ENCODE measurements at places on chromosomes 4 and X.

DNA sequence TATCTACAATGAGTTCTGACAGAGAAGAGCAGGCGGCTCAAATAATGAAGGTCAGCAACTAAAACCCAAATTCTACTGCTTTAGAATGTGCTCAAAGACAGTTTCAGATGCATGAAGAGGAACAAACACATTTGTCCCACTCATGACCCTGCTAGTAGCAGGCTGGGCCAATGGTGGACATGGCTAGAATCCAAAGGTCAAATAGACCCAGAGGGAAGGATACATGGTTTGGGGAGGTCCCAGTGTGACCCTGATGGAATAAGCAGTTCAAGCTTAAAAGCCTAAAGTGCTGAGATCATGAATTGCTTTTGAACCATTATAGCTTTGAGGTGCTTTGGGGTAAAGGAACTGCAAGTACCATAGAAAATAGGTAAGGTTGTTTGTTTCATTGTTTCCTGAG, 450.7 kb downstream of the MID1IP1 start:
- DNase-seq: no peak

DNA sequence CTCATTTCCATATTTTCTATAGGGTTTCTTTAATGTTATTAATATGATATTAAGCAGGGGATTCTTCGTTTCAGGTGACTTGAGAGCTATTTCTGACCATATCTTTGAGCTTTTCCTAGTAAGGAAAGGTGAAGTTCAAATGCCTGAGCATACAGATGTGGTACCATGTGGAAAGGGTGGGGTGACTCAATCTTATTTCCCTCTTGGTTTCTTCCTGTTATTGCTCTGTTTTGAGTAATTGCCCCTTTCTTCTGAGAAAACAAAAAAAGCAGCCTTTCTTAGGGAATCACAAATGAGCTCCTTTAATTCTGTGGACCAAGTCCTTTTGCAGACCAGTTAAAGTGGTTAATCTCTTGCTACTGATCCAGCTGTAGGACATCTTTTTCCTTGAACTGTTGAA, 41.0 kb upstream of the AGA start:
- peak; percentile 57 for DNase-seq

DNA sequence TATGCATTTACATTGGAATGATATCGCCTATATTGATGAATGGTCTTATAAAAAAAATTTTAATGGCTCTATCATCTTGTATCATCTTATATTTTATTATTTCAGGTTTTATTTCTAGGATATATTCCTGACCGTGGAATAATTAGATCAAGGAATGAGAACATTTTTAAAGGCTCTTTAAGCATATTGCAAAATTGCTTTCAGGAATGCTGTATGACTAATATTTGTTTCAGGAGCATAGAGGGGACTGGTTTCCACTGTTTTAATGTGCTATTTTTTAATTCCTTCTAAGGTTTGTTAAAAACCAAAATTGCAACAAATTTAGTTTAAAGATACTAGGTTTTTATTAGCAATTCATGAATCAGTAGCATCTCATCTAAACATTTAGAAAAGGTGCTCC, 120.2 kb downstream of the BMPR1B start:
- DNase-seq: peak; percentile 22

- DNase-seq: no peak
Measured at GRCh38 chrX:128408842-128409241, 356.6 kb upstream of the ACTRT1 start.

- no peak for DNase-seq
Measured at GRCh38 chrX:23959781-23960180, 52.0 kb downstream of the CXorf58 start.

DNA sequence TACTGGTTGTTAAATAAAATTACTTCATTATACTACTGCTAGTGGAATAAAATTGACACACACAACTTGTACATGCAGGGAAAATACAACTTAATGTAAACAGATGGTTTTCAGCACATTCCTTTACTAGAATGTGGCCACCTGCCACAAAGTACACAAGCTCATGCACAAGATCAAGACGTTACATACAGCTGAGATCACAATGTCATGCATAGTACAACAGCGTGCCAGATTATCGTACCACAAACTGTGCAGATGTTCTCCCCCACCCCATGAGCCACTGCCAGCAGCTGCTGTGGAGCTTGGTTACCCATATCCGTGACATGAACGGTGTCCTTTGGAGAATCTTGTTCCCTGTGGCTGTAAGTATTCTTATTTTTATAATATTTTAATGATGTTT, 27.7 kb downstream of the FBXO8 start:
- DNase-seq: peak; percentile 4

- DNase-seq: no peak
Measured at GRCh38 chrX:140064993-140065392, 99.7 kb upstream of the CXorf66 start.

DNA sequence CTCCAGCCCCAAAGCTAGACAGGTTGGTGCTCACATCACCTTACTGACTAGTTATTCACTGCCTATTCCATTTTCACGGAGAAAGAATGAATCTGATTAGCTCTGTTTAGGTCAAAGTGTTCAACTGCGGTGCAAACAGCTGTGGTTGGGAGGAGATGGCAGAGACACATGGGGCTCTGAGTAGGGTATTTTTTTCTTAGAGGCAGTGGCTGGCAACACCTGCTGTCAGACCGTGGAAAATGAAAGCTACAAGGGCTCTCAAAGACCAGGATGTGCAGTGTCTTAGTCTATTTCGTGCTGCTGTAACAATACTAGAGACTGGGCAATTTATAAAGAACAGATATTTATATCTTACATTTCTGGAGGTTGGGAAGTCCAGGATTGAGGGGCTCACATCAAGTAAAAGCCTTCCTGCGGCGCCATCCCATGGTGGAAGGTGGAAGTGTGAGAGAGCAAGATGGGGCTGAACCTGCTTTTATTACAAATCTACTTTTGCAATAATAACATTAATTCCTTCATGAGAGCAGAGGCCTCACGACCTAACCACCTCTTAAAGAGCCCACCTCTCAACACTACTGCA, 10.6 kb downstream of the NYX start:
- peak; percentile 27 for DNase-seq

- no peak for DNase-seq
Measured at GRCh38 chr4:10438924-10439323, 18.3 kb downstream of the ZNF518B start.

DNA sequence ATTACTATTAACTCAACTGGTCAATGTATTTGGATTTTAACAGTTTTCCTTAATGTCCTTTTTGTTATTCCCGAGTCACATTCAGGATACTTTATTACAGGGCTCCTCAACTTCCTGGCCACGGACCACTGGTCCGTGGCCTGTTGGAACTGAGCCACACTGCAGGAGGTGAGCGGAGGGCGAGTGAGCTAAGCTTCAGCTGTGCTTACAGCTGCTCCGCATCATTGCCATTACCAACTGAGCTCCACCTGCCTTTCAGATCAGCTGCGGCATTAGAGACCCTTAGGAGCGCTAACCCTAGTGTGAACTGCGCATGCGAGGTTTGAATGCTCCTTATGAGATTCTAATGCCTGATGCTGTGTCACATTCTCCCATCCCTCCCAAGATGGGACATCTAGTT, 591.7 kb downstream of the CCSER1 start:
- DNase-seq: no peak

DNA sequence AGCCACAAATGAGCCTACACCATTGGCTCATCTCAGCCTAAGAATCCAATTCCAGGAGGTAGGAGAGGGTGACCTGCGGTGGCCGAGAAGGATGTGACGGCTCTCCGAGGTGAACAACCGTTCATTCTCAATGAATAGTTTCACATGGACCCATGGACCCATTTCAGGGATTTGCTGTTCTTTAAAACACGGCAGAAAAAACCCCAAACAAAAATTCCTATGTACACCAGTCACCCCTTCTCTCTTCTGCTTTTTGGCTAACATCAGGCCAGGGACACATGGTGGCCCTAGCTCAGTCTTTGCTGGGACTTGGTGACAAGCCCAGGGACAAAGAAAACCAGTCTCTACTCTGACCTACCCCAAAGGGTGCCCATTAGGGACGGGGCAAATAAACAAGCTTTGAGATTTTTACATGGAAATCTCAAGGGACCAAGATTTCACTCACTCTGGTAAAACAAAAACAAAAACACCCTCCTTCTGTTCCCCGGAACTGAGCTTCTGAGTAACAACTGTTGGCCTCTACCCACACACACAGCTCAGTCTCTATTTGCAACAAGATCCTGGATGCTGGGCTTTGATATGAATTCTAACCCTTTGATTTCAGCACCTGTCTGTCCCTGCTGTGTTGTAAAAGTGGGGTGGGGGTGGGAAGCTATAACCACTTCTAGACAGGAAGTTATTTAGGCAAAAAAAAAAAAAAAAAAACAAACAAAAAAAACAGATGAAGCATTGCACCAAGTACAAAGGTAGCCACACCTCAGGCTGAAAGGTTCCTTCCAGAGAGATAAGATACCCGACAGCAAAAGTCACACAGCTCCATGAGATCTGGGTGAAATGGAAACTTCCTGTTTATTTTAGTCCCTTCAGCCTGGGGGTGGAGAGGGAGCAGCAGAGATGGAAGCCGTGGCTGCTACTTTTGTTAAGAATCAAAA, 49.0 kb downstream of the DDX3X start:
- DNase-seq: peak; percentile 46

- DNase-seq: peak; percentile 29
Measured at GRCh38 chr4:139875411-139875825, 209.8 kb downstream of the MGST2 start.

- DNase-seq: no peak
Measured at GRCh38 chrX:23136816-23137215, 137.1 kb downstream of the DDX53 start.

DNA sequence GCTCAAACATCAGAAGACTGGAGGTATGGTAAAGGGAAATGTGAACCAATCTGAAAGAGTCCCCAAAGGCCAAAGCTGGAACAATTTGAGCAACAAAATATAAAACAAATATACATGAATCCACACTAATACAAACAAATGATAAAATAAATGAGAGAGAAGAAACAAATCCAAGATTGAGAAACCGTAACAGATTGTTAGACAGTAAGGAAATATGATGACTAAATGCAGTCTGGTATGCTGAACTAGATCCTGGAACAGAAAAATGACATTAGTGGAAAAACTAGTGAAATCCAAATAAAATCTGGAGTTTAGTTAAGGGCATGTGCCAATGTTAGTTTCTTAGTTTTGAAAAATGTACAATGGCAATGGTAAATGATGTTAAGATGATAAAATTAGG, 15.9 kb downstream of the PPA2 start:
- DNase-seq: no peak

DNA sequence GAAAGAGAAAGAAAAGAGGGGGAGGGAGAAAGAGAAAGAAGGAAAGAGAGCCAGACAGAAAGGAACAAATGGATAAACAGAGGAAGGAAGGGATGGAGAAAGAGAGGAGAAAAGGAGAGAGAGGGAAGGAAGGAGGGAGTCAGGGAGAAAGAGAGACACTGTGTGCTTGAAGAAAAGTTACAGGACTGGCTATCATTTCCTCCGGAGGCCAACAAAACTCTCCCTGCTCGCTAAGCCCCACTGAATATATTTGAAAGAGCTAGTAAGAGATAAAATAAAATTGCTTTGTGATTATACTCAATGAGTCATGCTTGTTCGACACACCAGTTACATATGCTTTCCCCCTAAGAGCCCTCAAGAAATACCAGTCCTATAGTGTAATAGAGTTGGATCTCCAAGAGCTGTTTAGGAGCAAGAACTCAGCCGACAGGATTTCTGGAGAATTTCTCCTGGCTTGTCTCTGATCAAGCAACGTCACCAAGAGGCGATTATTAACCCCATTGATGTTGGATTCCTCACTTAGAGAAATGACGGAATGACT, 102.2 kb downstream of the MXRA5 start:
- peak; percentile 82 for DNase-seq

DNA sequence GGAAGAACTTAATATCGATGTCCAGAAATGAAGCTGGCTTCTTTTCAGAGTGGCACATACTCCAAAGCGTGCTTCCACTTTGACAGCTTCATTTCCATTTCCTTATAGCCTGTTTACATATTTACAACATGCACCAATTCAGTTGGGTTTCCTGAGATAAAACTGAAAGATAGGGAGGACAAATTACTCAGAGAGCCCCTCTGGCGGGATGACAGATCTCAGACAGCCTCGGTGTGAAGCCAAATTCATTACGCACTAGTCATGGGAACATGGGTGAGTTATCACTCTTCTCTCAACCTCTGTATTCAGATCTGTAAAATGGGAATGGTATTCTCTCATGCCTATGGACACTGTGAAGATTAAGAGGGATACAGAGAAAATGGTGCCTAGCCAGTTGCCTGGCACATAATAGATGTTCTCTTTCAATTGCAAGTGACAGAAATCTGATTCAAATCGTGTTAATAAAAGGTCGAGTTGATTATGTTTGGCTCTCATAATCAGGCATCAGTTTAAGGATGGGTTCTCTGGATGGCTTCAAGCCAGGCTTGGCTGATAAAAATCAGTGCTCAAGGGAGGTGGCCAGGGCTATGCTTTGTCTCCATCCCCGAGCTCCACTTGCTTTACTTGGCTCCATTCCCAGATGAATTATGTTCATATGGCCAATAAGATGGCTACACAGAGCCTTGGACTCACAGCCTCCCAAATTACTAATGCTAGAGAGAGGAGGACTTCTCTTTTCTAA, 132.2 kb upstream of the C1QTNF7 start:
- peak; percentile 10 for DNase-seq

DNA sequence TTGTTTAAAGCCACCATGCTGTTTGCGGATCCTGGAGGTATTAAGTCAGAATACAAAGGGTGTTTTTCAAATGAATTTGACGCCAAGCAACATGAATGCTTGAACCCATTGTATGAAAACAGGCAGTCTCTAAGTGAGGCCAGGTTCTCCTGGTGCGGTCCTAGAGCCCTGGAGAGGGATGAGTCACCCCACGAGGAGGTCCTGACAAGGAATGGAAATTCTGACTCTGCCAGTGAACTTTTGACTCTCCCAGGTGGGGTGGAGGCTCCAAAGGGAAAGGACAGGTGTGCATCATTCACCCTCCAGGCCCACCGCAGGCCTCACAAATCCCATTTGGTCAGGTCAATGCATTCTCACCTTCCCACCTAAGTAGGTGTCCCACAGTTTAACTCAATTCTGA, 1.5 kb downstream of the TRIM2 start:
- DNase-seq: peak; percentile 13

GRCh38 chrX:77597090-77597489, 149.9 kb downstream of the FGF16 start:
- DNase-seq: peak; percentile 66

DNA sequence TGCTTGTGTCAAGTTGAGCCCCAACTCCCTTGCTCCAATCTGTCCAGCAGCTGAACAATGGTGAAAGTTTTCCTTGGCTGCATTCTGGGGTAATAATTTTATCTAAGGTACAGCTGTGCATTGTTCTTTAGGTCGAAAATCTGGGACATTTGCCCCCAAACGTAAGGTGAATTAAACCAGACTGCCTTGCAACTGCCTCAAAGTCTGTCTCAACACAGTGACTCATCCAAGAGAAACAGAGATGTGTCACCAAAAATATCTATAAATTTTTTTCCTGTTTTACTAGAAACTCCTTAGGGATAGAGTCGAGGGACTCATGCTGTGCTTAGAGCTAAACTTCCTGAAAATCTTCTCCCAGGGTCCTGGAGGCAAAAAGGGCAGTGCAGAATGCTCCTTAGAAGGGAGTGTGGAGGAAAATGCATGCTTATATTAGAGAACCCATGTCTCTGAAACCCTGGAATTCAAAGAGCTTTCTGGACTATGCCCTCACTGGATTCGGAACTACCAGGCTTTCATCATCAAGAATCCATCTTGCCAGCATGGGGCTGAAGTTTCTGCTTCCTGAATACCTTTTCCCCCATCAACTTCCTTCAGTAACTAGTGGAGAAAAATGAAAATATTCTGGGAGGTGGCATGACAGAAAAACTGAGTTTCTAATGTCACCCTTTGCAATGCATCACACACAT, 115.7 kb downstream of the PALLD start:
- DNase-seq: peak; percentile 81
